Heart right ventricle (tissue), 16 donors: ENCODE measurements at places on chromosomes 13 and 19.

DNA sequence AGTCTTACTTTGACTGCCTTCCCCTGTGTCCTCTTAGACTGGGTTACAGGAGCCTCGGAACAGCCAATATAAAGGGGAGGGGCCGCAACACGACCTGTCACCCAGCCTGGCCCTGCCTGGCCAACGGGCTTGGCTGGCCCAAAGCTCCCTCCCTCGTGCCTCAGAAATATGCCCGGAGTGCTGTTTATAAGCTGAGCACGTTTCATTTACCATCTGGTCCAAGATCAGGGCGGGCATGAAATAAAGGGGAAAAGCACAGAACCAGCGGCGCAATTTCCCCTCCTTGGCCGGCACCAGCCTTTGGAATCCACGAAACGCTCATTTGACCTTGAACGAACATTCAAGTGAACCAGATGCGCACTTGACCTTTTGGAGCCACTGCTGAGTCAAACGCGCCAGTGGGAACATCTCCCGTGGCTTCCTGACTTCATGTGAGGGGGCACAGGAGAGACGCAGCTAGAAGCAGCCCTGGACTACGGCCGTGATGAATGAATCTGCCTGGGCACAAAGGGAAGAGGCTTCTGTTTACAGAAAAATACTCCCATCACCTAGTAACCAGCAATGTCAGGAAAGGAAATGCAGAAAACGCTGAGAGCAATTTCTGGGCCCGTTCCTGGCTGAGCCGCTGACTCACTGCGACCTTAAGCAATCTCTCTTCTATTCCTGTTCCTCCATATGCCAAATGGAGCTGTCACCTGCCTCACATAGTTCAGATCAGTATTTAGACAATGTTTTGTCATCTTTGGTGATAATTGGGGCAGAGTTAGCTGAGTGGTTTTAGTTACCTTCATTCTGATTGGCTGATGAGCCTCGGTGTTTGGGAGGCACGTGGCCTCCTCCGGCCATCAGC is 53.3 kb downstream of the RFX2 start:
- peak; percentile 84 for DNase-seq

DNA sequence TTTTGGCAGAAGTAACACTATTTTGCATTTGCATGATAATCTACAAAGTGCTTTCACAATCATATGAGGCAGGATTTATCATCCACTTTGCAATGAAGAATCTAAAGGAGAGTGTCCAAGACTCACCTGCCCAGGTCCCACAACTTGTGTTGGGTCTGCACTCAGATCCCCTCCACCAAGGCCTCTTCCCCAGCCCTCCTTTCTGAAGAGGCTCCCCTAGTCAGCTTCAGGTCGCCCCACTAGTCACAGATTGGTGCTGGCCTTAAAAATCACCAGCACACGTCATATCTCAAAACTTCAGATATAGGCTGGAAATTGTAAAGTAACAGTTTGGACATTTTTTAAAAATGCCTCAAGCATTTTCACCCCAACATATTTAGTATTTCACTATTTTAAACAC is 17.5 kb downstream of the ATP7B start:
- no peak for DNase-seq

- DNase-seq = no peak
These were observed 1445.9 kb downstream of the PCDH9 start for GRCh38 chr13:65784088-65784816.

DNA sequence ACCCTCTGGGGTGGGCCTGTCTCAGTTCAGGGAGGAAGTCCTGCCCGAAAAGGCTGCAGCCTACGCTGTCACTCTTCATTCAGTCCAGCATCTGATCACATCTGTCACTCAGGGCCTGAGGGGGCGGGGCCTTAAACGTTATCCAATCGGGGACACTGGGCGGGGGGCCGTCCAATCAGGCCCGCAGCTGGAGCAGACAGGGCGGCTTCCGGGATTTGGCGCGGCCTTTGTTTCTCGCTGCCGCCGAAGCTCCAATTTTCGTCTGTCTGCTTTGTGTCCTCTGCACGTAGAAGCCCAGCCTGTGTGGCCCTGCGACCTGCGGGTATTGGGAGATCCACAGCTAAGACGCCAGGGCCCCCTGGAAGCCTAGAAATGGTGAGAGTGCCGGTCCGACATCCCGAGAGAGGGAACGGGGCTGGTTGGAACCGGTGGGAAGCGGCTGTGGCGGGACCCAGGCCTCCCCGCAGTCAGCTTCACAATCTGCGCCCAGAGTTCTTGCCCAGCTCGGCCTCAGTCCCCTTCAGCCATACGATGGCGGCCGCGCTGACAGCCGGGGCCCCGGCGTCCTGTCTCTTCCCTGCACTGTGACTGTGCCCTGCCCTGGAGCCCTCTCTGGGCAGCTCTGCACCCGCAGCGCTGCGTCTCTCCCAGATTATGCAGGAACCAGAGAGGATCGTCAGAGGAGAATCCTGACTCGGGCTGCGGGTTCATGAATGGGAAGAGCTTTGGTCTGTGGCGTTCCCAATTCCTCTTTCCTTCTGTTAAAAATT is at the start of gene ZNF730:
TSS of gene ZNF730 (plus strand) at position 224 of the 770 bp plus-strand sequence. CDS start at position 373, 149 bp downstream.
- peak; percentile 37 for DNase-seq

DNA sequence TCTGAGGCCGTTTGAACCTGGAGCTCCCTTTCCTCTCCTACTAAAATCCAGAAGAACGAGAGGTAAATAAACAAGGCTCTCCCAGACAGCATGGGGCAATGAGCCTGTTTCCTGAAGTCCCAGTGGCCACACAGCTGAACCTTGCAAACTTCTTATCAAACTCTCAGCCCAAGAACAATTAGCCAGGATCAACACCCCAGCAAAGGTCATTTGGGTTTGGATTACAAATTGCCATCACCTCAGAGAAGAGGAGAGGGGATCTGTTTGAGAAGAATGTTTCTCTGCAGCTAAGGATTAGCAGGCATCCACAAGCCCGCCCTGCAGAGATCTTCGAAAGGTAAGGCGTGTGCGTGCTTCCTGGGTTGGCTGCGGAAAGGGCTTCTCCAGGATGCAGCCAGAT is 201.9 kb upstream of the SOX1 start:
- no peak for DNase-seq

- no peak for DNase-seq
These were observed 604 bp downstream of the ERFL start for GRCh38 chr19:41927497-41928192.

- DNase-seq = no peak
These were observed 7.2 kb downstream of the PALM3 start for GRCh38 chr19:14054721-14055120.

DNA sequence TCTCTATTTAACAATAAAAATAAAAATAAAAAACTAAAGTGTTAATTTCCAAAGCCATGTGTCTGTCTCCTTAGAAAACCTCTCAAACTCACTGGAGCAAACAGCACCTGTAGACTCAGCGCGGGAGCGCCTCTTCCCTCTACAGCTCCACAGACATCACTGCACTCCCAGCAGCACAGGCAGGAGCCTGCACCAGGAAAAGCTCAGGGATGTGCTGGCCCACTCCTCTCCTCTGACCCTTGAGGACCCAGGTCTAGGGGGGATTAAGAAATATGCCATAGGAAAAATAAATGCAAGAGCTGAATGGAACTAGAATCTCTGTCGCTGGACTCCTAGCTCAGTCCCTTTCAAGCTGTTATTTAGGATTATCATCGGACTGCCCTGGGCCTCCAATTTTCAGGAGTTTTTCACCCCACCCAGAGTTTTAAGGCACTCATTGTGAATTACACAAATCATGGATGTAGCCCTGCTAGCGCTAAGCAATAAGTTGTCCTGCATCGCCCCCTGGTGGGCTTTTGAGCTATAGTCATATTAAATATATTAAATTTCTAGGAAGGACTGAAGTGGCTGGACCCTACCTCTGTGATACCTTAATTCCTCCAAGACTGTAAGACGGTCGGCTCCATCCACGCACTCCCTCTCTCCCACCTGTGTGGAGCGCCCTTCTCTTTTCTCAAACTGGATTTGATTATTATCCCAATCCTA is 333.9 kb downstream of the UQCRFS1 start:
- DNase-seq = peak; percentile 64

DNA sequence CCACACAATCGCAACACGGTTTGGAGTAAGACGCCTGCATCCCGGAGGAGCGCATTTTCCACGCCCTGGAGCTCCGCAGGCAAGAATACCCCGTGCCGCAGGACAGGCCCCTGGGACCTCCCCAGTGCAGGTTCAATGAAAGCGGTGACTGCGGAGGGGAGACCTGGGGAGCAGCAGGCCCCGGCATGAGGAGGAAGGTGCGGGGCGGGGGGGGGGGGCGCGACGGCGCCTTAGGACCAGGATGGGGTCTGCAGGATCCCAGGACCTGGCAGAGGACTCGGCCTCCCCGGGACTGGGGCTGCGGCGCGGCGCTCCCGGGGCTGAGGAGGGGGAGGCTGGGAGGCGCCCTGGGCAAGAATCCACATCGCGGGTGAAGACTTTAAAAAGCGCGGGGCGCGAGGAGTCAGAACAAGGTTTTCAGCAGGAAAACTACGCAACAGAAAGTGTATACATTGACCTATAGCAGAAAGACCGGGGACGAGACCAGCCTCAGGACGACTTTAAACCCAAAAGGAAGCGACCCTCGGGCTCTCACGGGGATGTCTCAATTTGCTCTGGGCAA is 432 bp downstream of the ZNF611 start:
- peak; percentile 26 for DNase-seq

DNA sequence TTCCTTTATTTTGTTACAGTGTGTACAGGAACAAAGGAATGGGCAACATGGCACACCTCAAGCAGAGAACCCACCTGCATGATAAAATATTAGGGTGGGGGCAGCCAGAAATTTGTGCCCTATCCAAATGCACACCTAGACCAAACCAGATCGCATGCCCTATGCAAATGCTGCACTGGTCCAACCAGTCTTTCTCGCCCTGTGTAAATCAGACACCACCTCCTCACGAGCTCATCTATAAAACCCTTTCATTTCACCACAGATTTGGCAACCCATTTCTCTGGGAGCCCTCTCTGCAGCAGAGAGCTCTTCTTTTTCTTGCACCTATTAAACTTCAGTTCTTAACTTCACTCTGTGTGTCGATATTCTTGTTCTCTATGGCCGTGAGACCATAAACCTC is 1559.2 kb downstream of the SLITRK1 start:
- DNase-seq = no peak

DNA sequence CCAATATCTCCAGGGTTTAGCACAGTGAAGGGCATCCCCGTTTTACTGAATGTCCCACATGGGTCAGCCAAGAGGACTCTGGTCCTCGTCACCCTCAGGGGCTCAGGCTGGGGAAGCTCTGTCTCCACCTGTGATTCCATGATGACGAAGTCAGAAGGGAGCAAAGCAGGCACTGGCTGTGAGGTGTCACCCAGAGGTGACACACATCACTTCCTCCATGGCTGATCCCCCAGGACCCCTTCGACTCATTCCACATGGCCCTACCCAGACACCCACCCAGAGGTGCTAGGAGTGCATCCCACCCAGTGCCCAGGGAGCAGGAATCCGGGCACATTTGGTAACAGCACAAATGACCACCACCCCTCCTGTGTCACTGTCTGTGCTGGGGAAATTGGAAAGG is 145.2 kb upstream of the VSTM2B start:
- DNase-seq = no peak

GRCh38 chr19:9751446-9751845 is 17.1 kb downstream of the ZNF846 start:
- no peak for DNase-seq

- DNase-seq = no peak
These were observed 437.9 kb downstream of the FOXO1 start for GRCh38 chr13:40228496-40228895.

GRCh38 chr19:43464134-43464775 is 1.2 kb downstream of the LYPD3 start:
- DNase-seq = peak; percentile 80

DNA sequence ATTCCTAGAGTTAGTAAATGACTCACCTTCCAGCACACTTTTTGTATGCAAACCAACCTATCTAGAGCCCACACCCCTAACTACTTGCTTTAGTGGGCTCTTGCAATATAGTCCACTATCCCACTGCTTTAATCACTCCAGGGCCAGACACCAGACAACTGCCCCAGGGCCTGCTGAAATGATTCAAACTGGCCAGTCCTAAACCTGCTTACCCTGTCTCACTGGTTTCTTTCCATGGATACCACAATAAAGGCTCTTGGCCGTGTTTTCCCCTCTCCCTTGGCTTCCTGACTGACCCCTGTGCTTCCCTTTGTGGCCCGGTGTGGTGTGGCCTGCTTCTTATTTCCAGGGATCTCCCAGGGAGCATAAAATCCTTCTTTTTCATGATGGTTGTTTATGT is 14.6 kb downstream of the HS6ST3 start:
- no peak for DNase-seq

DNA sequence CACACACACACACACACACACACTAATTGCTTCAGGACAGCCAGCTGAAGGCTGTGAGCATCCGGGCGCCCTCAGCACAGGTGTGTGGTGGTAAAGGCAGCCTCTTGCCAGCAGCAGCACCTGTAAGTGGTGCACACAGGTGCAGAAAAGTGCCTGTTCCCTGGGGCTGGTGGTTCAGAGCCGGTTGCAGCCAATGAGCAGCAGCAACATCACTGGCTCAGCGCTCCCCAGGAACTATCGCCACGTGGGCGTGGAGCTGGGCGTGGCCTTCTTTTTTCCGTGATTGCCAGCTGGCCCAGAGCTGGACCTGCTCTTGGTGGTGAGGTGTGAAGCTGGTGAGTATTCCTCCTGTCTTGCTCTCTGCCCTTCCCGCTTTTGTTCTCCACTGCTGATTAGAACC is at the start of gene NLRP5:
TSS of gene NLRP5 (plus strand) at position 289 of the 400 bp plus-strand sequence.
- DNase-seq = no peak

GRCh38 chr19:2619076-2619475 is 83.4 kb downstream of the GNG7 start:
- DNase-seq = no peak

DNA sequence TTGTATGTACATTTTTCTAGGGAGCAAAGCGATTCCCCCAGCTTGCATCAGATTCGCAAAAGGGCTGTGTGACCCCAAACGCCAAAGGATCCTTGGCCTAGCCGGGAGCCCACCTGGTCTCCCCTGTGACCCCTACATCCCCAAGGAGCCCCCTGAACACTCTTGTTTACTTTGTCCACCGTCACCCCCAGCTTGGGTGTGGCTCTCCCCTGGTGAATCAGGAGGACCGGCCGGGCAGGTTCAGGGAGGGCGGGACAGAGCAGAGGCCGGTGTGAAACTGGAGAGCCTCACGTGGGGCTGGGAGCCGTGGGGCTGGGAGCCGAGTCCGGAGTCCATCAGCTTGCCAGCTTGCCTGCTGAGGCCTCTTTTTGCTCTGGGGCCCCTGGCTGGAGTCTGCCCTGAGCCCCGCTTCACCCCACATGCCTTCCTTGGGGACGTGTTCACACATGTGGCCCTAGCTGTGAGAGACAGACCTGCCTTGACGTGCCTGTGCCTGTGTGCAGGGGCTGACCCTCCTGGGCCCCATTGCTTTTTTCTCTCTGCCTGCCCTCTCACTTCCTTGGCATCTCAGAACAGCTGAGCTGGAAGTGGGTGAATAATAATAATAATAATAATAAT is 2.0 kb downstream of the ITPKC start:
- peak; percentile 52 for DNase-seq

- no peak for DNase-seq
These were observed 1.1 kb downstream of the CNN1 start for GRCh38 chr19:11539495-11540365.

GRCh38 chr13:110197026-110197425 is 109.9 kb downstream of the COL4A1 start:
- no peak for DNase-seq

GRCh38 chr19:38031423-38031770 is 124.4 kb downstream of the SIPA1L3 start:
- no peak for DNase-seq
